ENCODE measurements at places on chromosomes 5 and 9.

GRCh38 chr9:88143957-88144625 lies 5.8 kb upstream of the SPATA31C2 start:
- peak; percentile 6 for DNase-seq

- peak; percentile 85 for DNase-seq
These were observed 59.2 kb downstream of the CDH18 start for GRCh38 chr5:19928562-19929421.

GRCh38 chr5:16304846-16305245 lies 125.3 kb upstream of the MARCHF11 start:
- DNase-seq = no peak

GRCh38 chr9:123852403-123852802 lies 77.5 kb downstream of the DENND1A start:
- no peak for DNase-seq

DNA sequence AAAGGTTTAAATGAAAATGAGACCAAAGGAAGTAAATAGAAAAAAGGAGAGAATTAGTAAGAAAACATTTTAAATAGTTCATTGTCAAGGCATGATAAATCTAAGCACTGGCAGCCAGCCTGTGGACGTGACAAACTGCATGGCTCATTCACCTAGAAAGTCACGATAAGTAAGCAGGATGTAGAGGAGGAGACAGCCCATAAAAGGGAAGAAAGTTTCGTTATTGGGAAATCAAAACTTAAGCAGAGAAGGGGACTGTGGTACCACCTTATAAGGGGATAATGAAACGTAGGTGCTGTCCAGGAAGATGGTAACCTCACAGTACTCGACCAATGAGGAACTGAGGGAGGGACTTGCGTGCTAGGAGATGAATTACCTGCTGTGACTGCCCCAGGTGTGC lies 494.5 kb upstream of the GRAMD2B start:
- DNase-seq = no peak

- DNase-seq = no peak
These were observed 112.8 kb downstream of the C9orf152 start for GRCh38 chr9:110095161-110095595.

- DNase-seq = no peak
These were observed 183.0 kb upstream of the TRIM32 start for GRCh38 chr9:116504081-116504480.

DNA sequence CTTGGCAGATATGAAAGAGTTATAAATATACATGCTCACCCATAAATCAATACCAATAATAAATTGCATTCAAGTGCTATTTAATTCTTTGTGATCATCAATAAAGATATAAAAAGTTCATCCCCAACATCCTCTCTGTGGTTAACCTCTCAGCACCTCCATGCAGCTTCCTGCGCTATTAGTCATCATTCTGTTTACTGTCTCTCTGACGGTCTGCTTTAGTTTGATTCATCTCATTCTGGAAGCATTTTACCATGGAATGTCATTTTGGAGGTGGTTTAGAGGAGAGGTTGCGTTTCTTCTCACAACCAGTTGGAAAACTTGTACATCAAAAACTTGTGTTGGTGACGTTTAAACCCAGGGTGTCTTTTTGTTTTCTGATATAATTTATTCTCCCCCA lies 486.6 kb downstream of the BRINP1 start:
- peak; percentile 37 for DNase-seq

DNA sequence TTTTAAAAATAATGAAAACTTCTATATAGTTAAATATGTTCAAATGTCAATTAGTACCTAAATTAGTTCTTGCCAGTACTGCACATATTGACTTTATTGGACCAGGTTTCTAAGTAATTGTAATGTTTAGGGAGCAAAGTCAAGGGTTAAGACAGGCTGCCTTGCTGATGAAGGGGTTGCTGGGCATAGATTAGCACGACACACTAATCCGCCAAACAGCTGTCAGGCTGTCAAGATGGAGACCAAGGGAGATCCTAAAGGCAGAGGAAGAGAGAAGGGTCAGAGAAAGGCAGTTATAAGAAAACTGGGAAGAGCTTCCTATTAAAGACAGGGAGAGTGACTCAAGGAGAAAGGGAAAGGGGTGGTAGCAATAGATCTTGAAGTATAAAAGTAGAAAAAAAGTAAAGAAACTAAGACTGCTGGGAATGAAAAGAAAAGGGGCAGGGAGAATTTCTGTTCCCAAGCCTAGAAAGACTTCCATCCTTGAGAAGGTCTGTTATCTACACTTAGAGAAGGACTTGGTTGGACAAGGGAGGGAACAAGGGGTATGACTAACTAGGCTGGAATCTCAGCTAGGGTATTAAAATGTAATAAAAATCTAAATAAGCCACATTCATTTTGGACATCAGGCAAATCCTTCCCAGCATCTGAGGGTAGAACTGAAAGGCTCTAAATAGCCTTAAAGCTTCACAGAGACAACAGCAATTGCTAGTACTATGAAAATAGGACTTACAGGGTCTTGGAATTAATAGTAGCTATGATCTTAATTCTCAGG lies 188.7 kb downstream of the FBXL17 start:
- peak; percentile 60 for DNase-seq

DNA sequence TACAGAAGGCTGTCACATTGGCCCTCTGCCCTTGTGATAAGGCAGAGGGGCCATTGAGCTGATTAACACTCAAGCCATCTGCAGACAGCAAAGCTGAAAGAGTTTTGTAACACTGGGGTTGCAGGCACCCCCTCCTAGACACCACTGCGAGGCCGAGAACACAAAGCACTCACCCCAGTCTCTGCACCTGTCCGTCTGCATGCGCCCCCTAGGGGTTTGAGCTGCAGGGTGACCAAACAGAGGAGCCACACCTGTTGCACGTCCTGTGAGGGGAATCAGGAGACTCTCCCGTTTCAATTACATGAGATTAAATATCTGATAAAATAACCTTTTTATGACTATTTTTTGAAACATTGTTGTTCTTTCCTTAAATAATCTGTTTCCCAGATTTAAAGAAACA lies 1180.4 kb downstream of the CDH9 start:
- DNase-seq = no peak

DNA sequence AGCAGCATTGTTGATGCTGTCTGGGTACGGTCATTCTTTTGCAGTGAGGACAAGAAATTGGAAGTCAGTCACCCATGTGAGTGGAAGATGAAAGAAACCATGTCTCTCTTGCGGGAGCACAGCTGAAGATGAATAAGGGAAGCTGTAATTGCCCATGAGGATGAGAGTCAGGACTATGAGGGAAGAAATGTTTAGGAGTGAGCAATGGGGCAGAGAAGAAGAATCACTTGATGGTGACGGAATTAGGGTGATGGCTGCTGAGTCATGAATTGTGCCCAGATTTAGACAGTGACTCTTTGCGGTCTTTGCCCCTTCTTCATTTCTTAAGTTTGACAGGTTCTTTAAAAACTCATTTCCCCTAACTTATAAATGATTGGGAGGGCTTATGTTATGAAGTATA lies 183.3 kb downstream of the MAST4 start:
- DNase-seq = no peak

DNA sequence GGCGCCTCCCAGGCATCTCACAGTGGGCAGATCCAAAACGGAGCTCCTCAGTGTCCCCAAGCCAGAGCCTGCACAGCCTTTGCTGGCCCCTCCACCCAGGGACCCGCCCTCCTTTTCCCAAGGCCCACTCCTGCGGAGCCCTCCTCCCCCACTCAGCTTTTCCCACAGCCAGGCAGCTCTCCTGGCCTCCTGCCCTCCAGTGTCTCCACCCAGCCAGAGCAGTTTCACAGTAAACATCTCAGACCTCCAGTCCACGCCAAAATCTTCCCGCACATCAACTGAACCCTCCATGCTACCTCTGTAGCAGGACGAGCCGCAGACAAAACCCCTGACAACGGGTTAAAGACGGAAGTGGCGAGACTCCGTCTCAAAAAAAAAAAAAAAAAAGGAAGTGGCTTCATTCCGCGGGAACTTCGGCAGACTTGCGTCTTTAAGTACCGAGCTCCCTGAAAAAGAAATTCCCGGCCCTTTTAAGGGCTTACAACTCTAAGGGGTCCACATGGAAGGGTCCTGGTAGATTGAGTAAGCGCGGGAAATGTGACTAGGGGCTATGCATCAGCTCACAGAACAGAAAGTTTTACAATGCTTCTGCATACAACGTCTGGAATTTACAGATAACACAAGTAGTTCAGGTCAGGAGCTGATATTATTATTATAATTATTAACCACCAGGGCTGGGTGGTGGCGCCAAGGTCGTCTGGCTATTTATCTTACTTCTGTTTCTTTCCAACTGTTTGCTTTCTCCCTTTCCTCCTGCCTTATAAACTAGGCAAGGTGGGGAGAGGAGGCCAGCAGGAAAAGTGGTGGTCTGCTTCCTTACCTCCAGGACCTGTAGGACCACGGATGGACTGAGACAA lies 11.4 kb upstream of the GRIN1 start:
- no peak for DNase-seq

- DNase-seq = no peak
These were observed 7.0 kb downstream of the TGFBI start for GRCh38 chr5:136035837-136036236.

- no peak for DNase-seq
These were observed 16.2 kb downstream of the SPTAN1 start for GRCh38 chr9:128568470-128569078.

DNA sequence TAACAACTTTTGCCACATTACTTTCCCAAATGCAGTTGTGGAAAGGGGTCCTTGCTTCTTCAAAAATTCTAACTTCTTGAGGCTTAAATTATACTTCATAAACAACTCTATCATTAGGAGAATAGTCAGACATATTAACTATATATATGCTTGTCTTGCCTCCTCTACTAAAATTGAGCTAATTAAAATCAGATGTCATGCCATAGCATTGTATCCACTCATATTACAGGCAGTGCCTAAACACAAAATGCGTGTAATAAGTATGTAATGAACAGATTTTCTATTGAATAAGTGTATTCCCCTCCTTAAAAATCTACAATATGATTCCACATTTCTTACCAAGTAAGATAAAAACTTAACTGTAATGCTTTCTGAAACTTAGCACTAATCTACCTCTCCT lies 204.5 kb downstream of the PLK2 start:
- no peak for DNase-seq

GRCh38 chr5:150065886-150066285 lies 20.5 kb downstream of the CSF1R start:
- DNase-seq = peak; percentile 58

- no peak for DNase-seq
These were observed 219.0 kb downstream of the COMMD10 start for GRCh38 chr5:116303810-116304209.

DNA sequence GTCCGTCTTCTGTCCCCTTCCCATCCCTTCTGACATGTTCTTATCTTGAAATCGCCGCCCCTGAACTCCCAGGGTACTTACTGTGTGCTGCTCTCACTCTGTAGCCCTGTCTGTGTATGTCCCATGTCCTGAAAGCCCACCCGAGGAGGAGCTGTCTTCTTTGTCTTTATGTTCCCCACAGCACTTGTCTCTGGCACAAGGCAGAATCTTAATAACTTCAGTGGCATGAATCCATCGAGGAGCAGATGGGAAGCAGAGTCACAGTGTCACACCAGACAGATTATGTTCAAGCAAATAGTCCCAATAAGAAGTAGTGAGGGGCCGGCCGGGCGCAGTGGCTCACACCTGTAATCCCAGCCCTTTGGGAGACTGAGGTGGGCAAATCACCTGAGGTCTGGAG lies 29.7 kb upstream of the LTC4S start:
- DNase-seq = no peak

- DNase-seq = no peak
These were observed 7.1 kb downstream of the CCNG1 start for GRCh38 chr5:163444526-163444925.

GRCh38 chr5:147484708-147485020 lies 25.2 kb downstream of the DPYSL3 start:
- no peak for DNase-seq

DNA sequence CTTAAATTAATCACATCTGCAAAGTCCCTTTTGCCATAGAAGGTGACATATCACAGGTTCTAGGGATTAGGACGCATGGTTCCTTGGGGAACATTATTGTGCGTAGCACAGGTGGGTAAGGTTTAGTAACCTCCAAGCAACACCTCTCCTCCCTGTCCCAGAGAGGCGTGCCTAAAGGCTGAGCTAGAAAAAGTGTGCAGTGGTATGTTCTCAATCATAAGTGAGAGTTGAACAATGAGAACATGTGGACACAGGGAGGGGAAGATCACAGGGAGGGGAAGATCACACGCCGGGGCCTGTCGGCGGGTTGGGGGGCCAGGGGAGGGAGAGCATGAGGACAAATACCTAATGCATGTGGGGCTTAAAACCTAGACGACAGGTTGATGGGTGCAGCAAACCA lies 14.9 kb downstream of the DAB2IP start:
- no peak for DNase-seq

DNA sequence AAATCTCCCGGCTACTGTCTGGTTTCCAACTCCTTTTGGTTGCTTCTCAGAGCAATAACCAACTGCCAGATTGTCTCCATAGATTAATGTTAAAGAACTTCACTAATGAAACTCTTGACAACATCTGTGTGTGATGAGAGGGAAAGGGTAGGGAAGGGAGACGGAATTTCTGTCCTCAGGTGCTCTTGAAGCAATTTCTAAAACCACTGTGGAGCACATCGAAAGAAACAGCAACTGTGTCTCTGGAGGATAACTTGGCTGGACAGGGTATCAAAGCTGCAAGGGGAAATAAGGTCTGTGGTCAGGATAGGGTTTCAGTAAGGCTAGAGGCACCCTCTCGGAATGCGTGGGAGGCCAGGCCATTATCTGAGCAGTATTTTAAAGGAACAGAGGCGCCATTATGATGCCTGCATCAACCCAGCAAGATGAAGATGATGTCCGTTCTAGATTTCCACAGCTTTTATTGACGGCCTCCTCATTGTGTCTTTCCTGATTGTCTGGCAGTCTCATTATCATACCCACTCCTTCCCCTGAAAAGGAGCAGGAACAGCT lies 76.6 kb downstream of the RORB start:
- no peak for DNase-seq

- no peak for DNase-seq
These were observed 142.0 kb downstream of the EGFLAM start for GRCh38 chr5:38400365-38400764.

- DNase-seq = peak; percentile 91
These were observed 14.6 kb upstream of the ARSI start for GRCh38 chr5:150317048-150318003.

DNA sequence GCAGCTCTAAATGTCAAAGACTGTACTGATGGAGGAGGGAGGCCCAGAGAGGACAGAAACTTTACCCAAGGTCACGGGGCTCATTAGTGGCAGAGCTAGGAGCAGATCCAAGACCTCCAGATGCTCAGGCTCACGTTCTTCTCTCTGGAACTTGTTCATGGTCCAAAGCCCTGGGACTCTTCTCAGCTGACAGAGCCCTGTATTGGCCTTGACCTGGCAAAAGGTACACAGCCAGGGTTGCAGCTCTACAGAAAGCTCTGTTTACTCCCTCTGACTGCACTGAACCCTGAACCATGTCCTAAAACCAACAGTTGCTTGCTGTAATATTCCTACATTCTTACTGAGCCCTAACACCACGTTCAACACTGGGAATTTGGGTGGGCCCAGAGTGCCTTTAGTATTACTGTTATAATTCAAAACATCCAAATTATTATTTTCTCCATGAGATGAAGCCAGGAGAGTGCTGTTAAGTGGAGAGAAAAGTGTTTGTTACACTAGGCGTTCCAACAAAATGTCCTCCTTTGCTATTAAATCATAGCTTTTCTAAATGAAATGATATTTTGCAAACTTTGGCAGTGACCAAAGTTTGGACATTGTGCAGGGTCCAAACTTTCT lies 602.4 kb upstream of the CLINT1 start:
- no peak for DNase-seq

All from HFFc6 (cell line).